ENCODE measurements at places on chromosomes 2 and 18.

GRCh38 chr18:7817575-7818230 lies 250.6 kb downstream of the PTPRM start:
- DNase-seq, result no peak

- DNase-seq, result no peak
These were observed 19.1 kb downstream of the KCNK3 start for GRCh38 chr2:26711457-26712161.

DNA sequence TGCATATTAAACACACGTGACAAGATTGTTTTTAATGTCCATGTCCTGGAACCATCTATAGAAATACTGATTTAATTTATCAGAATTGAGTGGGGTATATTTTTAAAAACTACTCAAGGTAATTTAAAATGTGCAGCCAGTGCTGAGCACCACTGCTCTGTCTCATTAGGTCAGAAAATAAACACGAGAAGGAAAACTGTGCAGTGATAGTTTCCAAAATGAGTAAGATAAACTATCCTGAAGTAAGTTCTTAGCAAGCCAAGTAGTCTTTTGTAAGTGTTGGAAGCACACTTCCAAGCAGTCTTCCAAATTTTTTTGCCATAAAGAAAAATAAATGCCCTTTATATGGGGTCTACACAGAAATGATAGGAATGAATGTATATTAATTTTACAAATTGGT lies 93.8 kb upstream of the DNAJC10 start:
- DNase-seq, result no peak

DNA sequence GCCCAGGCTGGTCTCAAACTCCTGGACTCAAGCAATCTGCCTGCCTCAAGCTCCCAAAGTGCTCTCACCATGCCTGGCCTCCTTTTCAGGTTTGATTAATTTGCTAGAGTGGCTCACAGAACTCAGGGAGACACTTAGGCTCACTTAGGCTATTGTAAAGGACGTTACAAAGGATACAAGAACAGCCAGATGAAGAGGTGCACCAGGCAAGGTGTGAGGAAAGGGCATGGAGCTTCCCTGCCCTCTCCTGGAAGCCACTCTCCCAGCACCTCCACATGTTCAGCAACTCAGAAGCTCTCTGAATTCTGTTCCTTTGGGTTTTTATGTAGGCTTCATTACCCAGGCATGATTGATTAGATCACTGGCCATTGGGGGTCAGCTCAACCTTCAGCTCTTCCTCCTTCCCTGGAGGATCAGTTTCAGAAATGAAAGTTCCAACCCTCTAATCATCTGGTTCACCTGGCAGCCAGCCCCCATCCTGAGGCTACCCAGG lies 78.7 kb upstream of the RGPD5 start:
- no peak for DNase-seq

DNA sequence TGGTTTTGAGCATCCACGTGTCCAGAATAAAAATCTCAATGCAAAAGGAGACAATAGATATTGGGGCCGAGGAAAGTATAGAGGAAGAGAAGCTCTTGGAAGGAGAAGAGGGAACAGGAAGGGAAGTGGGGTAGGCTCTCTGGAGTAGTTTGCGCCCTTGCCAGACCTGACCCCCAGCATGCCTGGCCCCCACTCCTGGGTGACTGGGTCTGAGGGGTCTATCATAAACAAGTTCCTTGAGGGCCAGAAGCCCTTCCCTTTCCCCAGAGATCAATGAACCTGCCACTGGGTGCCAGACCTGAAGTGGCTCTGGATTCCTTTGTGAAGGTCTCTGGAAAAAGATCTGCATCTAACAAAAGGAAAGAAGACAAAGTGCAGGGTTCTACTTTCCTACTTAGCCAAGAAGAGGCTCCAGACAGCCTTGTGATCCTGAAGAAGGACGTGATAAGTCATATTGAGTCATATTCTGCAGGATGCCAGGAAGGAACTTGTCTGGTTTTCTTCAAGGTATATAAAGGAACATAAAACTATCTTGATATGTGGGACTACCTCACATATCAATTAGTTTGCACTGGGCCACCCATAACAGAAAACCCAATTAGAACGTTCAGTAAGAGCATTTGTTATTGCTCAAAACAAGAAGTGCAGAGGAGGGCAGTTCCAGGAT lies 18.7 kb upstream of the ATOH8 start:
- no peak for DNase-seq

GRCh38 chr18:49756135-49756534 lies 57.2 kb downstream of the ACAA2 start:
- DNase-seq, result no peak

- DNase-seq, result no peak
These were observed 505.0 kb downstream of the DCC start for GRCh38 chr18:52845036-52845435.

- DNase-seq, result no peak
These were observed 1.8 kb downstream of the GLS start for GRCh38 chr2:190882411-190882766.

GRCh38 chr2:239607517-239608191 lies 206.8 kb upstream of the HDAC4 start:
- DNase-seq, result no peak

Data from effector memory CD4-positive, alpha-beta T cell (primary cell).